ENCODE measurements at places on chromosomes 3 and 15.

DNA sequence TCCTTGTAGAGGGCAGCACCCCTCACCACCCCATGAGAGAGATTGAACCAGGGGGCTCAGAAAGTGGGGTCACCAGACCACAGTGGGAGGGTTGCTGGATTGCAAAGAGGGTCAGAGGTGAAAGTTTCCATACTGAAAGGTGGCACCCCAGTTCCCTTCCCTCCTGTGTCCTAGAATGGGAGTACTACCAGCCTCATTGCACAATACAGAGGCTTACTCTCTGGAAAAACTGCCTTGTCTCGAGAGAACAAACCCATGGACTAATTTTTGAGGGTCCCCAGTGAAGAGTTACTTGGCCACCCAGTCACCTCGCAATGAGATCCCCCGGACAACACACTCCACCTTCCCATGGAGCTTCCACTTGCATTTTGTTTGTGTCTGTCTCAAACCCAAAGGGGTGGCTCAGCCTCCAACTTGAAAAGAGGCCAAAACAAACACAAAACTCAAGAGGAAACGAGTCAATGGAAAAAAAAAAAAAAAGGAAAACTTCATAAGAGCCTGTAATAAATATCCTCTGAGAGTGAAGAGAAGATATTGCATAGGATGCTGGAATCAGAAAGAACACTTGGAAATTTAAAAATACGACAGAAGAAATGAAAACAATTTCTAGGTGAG, 18.6 kb downstream of the MESP2 start:
- no peak for DNase-seq

DNA sequence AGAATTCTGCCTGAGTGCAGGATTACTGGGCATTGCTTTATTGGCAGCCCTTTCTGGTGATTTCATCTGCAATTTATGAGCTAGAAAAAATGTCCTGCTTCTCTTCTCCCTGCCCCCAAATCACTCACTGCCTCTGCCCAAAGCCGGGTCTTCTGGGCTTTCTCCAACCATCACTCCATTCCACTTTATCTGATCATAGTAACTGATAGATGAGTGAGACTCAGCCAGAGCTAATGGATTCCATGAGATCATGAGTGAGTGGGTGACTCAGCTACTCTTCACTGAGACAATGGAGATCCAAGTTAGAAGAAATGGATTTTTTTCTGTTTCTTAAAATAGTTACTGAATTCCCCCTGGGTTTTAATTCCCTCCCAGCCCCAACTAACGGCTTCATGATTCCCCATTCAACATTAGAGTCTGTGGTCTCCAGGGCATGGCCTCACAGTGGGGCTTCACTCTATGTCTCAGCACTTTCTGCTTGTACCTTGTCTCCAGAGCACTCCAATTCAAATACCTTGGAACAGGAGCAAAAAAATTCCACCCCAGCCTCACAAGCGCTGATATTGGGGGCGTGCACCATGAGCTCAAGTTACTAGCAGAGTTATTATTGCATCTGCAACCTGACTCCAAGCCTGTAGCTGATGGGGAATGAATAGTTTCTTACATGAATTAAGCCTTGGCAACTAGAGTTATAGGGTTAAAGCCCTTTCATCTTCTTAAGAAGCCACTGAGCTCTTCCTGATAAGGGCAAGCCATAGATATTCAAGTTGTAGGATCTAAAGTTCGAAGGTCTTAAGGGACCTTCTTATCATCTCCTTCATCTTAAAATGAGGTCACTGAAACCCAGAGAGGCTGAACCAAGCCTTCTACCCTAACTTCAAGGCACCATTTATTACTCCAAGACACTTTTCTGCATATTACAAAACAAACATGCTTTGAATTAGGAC, 85.9 kb downstream of the AGBL1 start:
- no peak for DNase-seq

DNA sequence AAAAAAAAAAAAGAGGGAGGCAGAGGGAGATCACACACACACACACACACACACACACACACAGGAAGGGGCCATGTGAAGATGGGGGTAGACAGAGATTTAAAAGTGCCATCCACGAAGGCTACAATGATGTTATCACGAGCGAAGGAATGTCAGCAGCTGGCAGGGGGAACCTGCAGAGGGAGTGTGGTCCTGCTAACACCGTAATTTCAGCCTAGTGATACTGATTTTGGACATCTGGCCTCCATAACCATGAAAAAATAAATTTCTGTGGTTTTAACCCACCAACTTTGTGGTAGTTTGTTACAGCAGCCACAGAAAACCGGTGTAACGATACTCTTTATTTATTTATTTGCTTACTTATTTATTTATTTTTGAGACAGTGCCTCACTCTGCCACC, 76.0 kb downstream of the TMCO5A start:
- DNase-seq, result no peak

- no peak for DNase-seq
Measured at GRCh38 chr3:22777834-22778233, 425.3 kb upstream of the UBE2E2 start.

- DNase-seq, result no peak
Measured at GRCh38 chr3:127817406-127817841, 4.9 kb downstream of the MGLL start.

- no peak for DNase-seq
Measured at GRCh38 chr3:150488867-150489266, 57.4 kb downstream of the SERP1 start.

DNA sequence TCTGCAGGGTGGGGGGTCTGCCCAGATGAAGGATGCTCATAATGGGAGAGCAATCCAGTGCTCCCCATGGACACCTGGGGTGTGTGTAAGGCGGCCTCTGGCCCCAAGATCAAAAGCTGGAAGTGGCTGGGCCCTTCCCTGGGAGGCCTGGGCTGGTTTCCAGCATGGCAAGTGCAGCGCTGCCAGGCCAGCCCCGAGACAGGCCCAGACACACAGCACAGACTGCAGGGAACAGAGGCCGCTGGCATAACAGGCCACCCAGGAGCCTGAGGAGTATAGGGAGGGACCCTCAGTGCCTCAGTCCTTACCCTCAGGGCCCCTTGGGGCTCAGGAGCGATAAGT, 10.0 kb downstream of the ITPKA start:
- DNase-seq, result peak; percentile 11

GRCh38 chr3:194781617-194782016, 95.9 kb downstream of the FAM43A start:
- DNase-seq, result no peak

DNA sequence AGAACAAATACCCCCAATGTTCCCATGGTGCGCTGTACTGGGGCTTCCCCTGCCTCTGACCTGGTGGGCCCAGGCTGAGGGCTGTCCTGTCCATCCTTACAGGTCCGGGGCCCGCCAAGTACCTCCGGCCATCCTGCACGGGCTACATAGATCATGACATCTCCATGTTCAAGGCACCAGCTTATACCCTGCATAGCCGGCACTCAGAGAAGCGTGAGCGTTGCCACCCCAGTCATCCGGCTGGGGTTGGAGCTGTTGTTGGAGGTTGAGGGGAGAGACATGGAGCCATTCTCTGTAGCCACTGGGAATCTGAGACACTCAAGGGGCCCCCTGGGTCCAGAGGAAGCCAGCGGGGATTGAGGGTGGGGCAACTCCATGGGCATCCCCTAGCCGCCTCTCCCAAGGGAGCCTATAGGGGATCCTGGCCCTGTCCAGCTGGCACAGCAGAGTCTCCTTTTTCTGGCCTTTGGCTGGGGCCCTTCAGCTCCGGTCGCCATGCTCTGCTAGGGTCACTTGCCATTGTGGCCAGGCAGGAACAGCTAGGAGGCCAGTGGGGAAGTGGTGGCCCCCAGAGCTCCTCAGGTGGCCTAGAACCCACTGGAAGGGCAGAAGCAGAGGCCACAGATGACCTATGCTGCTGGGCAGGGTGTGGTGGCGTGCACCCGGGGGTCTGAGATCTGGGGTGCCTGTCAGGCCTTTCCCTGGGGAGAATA, 12.5 kb upstream of the CSPG4 start:
- no peak for DNase-seq

DNA sequence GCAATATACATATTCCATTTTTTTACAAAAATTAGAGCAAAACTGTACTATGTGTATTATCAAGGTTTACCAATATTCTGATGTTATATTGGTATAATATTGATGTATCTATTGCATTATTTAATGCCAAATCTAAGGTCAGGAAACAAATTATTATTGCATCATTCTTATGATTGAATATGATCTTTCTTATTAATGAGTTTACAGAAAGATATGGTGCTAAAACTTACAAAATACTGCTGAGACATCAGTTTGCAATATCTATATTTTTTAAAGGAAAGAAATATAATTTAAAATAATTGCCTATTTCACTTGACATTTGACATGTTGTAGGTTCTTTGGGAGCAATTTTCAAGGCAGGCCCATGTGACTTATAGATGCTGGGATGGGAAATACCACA, 357.6 kb downstream of the NLGN1 start:
- DNase-seq, result no peak

- DNase-seq, result no peak
Measured at GRCh38 chr15:90991587-90992285, 2.6 kb downstream of the PRC1 start.

GRCh38 chr3:29242296-29242695, 38.6 kb upstream of the RBMS3 start:
- no peak for DNase-seq

GRCh38 chr3:191020730-191021396, 158.4 kb upstream of the GMNC start:
- no peak for DNase-seq

DNA sequence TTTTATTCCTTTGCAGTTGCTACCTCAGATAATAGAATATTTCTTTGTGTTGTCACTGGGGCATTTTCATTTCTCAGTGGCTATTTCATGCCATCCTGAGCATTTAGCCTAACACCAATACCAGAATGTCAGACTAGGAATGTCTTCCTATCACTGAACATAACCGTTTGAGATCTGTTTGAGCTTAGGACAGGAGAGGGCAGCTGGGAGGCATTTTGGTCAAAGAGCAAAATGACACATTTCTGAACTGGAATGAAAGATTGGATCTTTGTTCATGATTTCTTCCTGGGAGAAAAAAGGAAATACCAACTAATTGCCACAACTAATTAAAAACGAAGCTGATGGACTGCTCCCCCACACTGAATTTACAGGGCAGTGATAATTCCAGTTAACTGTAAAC, 921.3 kb upstream of the NR2F2 start:
- DNase-seq, result no peak

- no peak for DNase-seq
Measured at GRCh38 chr3:45955706-45956105, 12.4 kb downstream of the CXCR6 start.

DNA sequence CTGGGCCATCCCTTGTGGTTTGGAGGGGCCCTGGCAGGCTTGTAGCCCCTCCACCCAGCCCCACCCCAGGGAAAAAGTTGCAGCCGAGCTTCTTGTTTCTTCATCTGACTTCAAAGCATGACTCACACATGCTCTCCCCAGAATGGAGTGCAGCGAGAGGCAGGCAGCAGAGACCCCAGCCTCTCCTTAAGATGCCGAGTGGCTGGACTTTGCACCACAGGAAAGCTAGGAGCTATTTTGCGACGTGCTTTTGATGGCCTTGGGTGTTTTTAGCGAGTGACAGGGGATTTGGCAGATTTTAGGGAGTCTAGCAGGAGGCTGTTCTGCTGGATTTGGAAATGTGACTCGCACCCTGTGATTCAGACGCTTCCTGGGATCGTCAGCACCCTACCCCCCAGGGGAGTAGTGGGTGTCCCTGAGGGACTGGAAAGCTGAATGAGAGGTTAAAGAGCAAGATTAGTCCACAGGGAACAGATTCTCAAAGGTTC, 14.2 kb downstream of the BAHD1 start:
- DNase-seq, result no peak

DNA sequence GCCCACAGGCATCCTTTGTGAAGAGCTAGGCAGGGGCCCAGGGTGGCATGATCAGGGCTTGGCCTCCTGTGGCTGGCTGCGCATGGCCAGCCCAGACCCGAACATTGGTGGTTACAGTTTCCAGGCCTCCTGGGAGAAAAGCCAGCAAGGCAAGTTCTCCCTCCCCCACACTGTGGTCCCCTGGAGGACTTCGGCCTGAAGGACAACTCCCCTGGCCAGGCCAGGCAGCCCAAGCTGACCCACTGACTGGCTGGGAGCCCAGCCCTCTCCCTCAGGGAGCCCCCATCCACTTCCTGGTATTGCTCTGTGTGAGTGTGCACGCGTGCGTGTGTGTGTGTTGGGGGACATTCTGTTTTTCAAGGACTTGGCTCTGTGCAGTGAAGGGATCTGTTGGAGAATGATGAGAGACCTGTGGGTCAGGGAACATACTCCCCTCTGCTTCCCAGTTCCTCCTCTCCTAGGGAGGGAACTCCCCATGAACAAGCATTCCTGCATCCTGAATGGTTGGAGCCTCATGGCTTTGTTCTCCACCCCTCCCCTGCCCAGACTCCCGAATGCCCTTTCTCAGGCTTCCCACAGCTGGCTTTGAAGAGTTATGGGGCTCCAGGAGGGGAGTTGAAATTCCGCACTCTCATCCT, 29.5 kb downstream of the CORO2B start:
- DNase-seq, result peak; percentile 54

- DNase-seq, result no peak
Measured at GRCh38 chr15:100809587-100809986, 70.0 kb upstream of the ALDH1A3 start.

- DNase-seq, result no peak
Measured at GRCh38 chr3:123148772-123149171, 53.0 kb upstream of the SEC22A start.

DNA sequence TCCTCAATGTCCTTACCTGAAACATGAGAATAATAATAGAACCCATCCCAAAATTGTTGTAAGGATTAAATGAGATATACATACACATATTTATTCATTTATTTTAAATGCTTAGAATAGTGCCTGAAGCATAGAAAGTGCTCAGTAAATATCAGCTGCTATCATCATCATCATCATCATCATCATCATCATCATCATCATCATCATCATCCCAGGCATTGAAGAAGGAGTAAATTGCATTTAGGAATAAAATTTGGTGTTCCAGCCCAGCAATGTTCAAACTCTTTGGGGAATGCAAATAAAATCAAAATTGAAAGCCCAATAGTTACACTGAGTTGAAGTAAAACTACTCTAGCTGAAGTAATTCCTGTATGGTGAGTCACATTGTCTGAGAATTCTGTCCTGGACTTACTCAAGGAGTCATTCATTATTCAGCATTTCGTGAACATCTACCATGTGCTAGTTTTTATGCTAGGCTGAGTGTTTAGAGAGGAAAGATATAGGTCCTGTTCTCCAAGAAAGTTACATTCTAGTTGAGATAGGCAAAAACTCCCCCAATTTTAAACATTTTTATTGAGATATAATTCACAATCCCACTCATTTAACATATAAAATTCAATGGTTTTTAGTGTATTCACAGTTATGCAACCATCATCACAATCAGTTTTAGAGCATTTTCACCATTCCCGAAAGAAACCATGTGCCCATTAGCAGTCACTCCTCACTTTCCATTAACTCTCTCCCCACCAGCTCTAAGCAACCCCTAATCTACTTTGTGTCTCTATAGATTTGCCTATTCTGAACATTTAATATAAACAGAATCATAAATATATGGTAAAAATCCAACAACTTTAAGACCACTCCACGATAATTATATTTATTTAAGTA, 107.2 kb downstream of the FRMD5 start:
- no peak for DNase-seq
